Left forelimb (tissue), 1 donor: ENCODE measurements at places on chromosomes 6 and 20.

DNA sequence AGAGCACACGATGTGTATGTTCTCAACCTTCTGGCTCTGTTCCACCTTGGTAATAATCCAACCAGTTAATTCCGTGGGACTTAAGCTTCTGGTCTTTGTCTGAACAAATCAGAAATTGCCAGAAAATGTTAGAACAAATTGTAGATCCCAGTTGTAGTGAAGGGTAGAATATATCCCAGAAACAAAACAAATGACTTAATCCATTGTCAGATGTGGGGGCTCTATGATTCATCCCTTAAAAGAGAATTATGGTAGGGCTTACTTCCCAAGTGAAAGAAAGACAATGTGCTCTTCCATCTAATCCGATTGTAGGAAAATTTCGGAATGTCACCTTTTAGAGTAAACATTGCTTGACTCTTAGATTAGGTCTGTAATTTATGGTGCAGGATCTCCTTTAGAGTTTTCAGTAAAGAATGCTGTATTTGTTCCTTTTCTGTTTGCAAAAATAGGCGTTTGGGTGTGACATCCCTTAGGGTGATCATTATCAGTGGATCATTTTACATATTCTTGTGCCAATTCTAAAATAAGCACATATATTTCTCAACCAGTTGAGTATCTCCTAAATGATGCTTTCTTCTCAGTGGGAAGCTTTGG is 234.5 kb upstream of the ZNF217 start:
- no peak for DNase-seq

GRCh38 chr20:42611889-42612837 is 577.5 kb downstream of the PTPRT start:
- no peak for DNase-seq

- no peak for DNase-seq
Measured at GRCh38 chr6:3419624-3420272, 37.1 kb downstream of the SLC22A23 start.

DNA sequence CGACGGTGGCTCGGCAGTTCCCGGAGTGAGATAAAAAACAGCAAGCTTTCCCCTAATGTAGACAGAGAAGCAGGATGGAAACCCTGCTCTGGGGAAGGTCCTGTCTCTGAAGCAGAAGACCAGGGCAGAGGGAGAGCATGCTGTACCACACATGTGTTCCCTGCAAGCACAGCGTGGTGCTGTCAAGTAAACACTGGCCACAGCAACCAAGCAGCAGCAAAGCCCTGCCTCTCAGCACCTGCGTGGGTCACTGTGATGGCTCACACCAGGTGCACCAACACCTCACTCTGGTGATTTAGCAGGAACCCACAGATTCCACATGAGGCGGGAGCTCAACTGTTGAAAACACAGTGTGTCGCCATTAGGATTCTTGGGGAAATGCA is 65.2 kb upstream of the TXNDC5 start:
- DNase-seq: no peak

DNA sequence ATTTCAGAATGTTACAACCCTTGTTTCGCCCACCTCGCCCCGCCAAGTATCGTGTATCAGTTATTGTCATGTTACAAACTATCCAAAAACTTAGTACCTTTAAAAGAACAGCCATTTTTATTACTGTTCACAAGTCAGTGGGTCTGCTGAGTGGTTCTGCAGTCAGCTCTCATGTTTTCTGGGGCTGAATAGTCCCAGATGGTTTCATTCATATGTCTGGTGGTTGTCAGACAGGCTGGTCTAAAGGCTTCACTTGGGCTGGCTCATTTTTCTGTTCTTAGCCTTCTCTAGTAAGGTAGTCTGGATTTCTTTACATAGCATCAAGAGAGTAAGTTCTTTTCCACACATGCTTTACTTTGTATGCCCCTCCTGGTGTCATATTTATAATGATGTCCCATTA is 8.6 kb downstream of the ZNF292 start:
- DNase-seq: no peak

DNA sequence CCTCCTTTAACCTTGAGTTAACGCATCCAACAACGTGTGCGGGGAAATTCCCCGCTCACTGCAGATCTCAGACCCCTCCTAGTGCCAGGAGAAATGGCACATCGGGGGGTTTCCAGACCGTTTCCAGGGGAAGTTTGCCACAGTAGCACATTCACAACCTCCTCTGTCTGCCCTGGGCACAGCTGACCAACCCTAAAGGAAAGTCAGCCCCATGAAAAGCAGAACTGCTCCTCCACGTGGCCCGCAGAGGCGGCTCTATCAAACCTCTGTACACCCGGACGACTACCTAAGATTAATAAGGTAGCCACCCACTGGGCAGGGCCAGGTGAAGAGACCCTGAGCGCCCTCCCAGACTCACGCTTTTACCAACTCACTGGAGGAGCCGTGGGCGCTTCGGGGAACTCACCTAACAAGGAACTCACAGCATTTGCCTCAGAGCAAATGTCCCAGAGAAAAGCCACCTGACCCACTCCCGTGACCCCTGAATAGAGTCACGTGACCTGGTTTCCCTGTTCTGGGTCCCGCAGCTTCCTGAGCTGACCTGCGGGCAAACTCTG is 93.1 kb downstream of the PRND start:
- DNase-seq: no peak
